ENCODE measurements at places on chromosomes 3 and 15. TPM values are rescaled to one million over a fixed set of nuclear protein-coding genes. Genes with fewer than 3 reads are reported as not detected.

The SI gene
- not detected for total RNA-seq

The TRH gene
- total RNA-seq = not detected

The PLXNB1 gene
- total RNA-seq = 49.9 TPM

The ALAS1 gene
- 63.2 TPM for total RNA-seq

The NCKIPSD gene
- 14.3 TPM for total RNA-seq

The FAM174B gene
- 1.3 TPM for total RNA-seq

The GHSR gene
- not detected for total RNA-seq

The EXD1 gene
- 0.21 TPM for total RNA-seq

The RFX7 gene
- 3.8 TPM for total RNA-seq

The FOXB1 gene
- not detected for total RNA-seq

The PDHB gene
- 36.2 TPM for total RNA-seq

The SCAANT1 gene
- total RNA-seq = not detected

The GOLGA8B gene
- total RNA-seq = 27.7 TPM

The ALG1L2 gene
- not detected for total RNA-seq

The EFHB gene
- total RNA-seq = under 0.01 TPM

The NOX5 gene
- under 0.01 TPM for total RNA-seq

The TNFSF10 gene
- 191 TPM for total RNA-seq

The PLCL2 gene
- total RNA-seq = 5.4 TPM

The PPP1R14D gene
- not detected for total RNA-seq

The DPPA4 gene
- not detected for total RNA-seq

The SLC15A2 gene
- total RNA-seq = 2.4 TPM

The TMEM87A gene
- total RNA-seq = 219 TPM

The PP2D1 gene
- total RNA-seq = not detected

The PAK2 gene
- total RNA-seq = 136 TPM

The TRPM1 gene
- total RNA-seq = 0.68 TPM

The PDCD6IP gene
- 140 TPM for total RNA-seq

The CTNNB1 gene
- 945 TPM for total RNA-seq

The GUCA1C gene
- not detected for total RNA-seq

The SLC24A1 gene
- total RNA-seq = 8.0 TPM

The ARF4 gene
- total RNA-seq = 130 TPM

The WDR49 gene
- total RNA-seq = 0.34 TPM

The AQP9 gene
- total RNA-seq = not detected

The LRRFIP2 gene
- 83.8 TPM for total RNA-seq

The SNTN gene
- total RNA-seq = not detected

The MNS1 gene
- not detected for total RNA-seq

The CCDC39 gene
- total RNA-seq = under 0.01 TPM

Data from nasal cavity respiratory epithelium epithelial cell of viscerocranial mucosa (primary cell).